Adrenal gland (tissue), 19 donors: ENCODE measurements at places on chromosomes 4 and X.
A peak's percentile ranks its signal among the peaks of the same experiment; 100 is the strongest.

DNA sequence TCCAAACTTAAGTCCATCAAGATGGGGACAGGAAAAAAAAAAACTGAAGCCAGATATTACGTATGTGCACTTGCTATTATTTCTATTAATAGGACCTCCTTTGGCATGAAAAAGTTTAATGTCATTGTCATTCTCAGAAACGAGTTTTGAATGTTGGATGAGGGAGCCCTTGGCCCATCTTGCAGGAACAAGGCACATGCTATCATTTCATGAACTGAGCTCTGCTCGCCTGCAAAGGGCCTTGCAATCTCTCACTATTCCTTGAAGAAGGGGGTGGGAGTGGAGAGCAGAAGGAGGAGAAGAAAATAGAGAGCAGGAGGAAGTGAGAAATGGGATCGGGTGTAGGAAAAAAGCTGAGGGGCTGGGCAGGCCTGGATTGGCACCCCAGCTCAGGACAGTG, 34.3 kb upstream of the SPATA4 start:
- no peak for DNase-seq

DNA sequence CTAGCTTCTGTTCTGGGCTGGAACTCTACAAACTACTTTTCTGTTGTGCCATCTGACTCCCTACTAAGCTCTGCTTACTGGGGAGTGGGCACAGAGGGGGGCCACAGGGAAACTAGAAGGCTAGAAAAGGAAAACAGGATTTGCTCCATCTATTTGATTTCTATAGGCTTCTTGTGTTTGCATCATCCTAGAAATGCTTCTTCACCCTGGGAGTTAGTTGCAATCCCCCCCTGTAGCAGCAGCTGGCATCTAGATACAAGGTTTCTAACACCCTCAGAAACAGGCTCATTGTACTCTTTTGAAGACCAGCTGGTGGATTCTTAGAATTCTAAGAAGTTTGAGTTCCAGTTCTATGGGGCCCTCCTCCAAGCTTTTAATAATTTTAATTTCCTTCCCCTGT, 213.4 kb downstream of the TMA16 start:
- no peak for DNase-seq

GRCh38 chr4:40662962-40663604, 33.4 kb upstream of the RBM47 start:
- DNase-seq, result peak; percentile 44

DNA sequence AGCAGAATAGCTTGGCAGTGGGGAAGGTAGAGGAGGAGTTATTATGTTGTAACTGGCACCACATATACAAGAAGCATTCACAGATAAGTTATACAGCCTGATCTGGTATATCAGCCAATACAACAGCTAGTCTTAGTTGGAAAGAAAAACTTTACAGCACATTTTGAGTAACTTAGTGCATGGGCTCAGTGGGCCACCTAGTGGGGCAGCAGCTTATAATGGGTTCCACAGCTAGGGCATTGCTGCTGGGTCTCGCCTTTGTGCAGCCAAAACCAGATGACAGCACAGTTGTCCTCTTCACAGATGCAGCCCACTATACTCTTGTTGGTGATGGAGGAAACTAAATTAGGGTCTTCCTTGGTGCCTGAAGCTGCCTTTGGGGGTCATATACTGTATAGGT, 448.1 kb upstream of the RASGEF1B start:
- DNase-seq, result no peak

DNA sequence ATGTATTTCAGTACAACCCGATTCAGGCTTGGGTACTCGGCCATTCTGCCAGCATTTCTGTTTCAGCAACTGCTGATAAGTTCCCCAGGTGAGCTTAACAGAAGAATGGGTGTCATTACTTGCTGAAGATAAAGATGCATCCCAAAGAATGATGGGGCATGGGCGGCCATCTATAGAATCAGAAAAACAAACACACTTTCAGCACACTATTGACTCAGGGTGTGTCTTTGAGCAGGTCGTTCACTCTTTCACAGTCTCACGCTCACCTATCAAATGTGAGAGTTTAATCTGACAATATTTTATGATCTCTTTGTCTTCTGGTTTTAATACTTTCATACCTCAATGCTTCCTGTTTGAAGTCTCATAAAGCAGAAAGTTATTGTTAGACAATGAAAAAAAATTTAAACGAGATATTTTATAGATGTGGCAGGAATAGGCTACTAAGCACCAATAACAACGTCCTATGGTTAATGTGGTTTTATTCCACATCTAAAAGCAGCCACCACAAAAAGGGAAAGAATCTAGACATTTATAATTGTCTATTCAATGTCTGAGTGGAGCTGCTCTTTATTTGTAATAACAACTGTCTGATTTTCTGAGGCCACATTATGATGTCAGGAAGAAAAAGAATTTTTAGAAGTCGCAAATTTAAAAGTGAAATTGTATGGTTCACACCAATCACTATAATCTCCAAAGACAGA, 17.0 kb downstream of the GASK1B start:
- no peak for DNase-seq

DNA sequence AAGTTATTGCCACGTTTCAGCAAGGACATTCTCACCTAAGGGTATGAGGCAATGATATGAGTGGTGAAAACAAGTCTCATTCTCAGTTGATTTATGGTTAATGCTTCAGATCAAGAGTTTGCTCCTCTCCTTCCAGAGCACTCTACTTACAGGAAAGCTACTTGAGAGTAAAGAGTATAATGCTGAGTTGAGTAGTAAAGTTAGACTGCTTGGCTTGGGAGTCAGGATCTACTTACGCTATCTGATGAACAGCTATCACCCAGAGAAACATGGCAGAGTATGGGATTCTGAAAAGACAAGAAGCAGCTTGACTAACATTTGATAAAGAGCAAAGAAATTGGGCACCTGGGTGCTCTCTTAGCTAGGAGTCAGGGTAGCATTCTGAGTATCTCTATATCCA, 211.8 kb downstream of the GLUD2 start:
- no peak for DNase-seq

DNA sequence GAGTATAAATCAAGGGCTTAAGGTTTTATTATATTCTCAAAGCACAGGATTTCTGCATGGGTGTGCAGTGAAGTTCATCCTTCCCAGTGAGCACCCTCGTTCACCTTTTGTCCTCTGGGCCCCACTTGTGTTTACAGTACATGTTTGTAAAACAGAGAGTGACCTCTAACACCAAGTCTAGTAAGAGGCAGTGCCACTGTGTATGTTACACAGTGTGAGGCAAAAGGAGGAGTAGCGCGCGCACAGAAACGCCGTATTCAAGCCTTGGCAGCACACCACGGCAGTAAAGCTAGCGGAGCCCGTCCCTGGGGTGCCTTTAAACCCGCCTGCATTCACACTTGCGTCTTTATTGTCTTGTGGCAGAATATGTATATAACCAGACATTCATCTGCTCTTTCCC, 51.9 kb downstream of the CCNI start:
- DNase-seq, result no peak

GRCh38 chr4:109559983-109560686, at the start of gene MCUB:
TSS of gene MCUB (plus strand) at chr4:109560246. CDS start at chr4:109560338, 92 bp downstream.
- peak; percentile 74 for DNase-seq
